ENCODE measurements at places on chromosomes 2 and 18.

GRCh38 chr2:136334967-136335366 lies 217.0 kb upstream of the CXCR4 start:
- DNase-seq = no peak

DNA sequence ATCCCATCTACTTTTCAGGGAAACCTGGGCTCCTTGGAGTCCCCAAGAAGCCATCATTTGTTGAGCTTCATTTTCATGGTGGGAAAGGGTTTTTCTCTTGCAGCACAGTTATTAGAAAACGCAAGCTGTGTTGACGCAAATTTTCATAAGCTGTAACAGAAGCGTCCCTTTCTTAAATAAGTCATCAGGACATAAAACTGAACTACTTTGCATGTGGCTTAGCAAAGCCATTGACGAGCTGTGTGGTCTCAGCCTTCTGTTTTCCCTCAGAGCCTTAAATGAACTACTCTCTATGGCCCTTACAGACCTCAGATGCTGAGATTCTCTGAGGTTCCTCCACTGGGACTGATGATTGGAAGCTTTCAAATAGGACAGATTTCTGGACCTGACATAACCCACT lies 85.1 kb downstream of the ARL4C start:
- DNase-seq = no peak

GRCh38 chr2:134679745-134680144 lies 39.1 kb downstream of the TMEM163 start:
- DNase-seq = no peak

DNA sequence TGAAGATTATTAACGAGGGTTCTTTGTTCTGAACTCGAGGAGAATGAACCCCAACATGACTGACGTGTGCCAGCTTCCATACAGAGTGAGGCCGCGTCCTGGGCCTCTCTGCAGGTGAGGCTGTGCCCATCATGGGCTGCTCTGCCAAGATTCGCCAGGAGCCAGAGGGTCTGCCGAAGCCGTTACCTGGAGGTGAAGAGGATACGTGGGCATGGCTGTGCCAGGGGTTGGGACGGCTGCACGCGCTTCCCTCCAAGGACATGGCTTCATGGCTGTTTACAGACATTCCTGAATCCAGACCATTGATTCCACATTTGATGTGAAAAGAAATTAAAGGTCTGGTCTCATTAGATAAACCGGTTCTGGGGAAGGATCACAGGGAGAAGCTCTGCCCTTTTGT lies 211.4 kb upstream of the SALL3 start:
- DNase-seq = no peak

GRCh38 chr2:132255714-132256113 lies 94.0 kb upstream of the ANKRD30BL start:
- DNase-seq = no peak

- DNase-seq = no peak
Observed at GRCh38 chr2:23456396-23456795, 71.4 kb downstream of the KLHL29 start.

DNA sequence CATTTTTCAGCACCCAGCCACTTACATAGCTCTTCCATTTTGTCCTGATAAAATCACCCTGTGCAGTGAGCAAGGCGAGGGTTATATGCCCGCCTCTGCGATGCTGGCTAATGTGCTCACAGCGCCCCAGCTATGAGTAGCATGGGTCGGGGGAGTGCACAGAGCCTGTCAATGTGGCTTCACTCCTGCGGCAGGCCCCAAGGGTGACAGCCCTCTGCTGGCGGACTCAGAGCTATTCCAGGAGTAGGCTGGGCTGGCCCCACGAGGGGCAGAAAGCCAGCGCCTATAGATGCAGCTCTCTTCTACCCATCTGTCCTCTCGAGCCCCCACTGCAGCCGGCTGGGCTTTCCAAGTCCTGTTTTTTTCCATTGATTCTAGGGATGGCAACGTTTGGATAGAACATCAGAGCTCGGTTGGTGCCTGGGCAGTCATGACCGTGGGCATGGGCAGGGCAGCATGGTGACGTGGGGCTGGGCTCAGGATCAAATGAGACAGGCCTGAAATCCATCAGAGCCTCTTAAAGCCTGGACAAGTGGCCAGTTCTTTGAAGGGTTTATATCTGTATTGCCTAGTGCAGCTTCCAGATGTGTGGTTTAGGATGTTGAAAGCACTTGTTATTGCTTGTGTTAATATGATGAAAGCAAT lies 134.7 kb downstream of the MCFD2 start:
- DNase-seq = no peak

- peak; percentile 48 for DNase-seq
Observed at GRCh38 chr2:191676790-191677645, 918 bp upstream of the NABP1 start.

DNA sequence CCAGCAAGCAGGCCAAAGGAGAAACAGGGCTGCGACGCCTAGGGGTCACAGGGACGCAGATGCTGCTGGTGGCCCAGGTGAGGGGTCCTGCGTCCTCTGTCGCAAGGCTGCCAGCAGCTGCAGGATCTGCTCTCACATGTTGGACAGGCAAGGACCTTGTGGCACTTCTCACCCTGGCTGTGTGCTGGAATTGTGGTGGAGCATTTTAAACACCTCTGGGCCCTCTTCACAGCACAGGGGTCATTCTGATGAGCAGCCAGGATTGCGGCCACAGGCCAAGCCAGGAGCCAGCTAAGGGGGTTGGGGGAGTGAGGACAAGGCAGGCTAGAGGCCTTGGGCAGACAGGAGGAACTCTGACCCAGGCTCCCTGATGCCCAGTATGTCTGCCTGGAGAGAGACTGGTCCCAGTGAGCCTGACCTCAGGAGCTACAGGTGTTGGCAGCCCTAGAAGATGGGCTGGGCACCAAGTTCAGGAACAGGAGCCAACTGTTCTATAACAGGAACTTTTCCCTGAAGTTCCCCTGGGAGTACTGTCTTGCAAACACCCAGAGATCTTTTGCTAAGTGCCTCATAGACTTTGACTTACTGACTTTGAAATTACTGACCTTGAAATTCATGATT lies 40.2 kb downstream of the EFR3B start:
- DNase-seq = no peak

DNA sequence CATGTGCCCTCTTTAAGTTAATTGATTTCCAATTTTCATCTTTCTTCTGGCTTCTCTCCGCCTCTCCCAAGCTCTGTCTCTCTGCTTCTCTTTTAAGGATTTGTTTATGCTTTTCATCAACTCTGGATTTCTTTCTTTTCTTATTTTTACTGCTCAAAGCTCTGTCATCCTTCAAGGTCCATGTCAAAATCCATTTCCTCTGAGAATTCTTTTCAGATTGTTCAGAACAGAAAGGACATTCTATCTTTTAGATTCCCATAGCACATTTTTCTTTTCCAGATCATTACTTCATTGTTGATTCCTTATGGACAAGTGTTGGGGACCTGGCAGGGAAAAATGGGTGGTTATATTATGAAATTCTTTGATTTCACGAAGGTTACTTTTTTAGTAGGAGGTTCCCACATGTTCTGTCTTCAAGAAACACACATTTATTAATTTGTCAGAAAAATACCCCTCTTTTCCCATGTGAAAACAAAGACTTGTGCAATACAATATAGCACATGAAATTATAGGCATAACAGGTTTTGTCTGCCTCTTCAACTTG lies 12.3 kb downstream of the PMAIP1 start:
- DNase-seq = no peak

- no peak for DNase-seq
Observed at GRCh38 chr18:13551841-13552733, 174.3 kb downstream of the FAM210A start.

- no peak for DNase-seq
Observed at GRCh38 chr2:29061176-29061575, 13.1 kb downstream of the PCARE start.

GRCh38 chr2:179650420-179650819 lies 211.0 kb downstream of the ZNF385B start:
- DNase-seq = no peak

DNA sequence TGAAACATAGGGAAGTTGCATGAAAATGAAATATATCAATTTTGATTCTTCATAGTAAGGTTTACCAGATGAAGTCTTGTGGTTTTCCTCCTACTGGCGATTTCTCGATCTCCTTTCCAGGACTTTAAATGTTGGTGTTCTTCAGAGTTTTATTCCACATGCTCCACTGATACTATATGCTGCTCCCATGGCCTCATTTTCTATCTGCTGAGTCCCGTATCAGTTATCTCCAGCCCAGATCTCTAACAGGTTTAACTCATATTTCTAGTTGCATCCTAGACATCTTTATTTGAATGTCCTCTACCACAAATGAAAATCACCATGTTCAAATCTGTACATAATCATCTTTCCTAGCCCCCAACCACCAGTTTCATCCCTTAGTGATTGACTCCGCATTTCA lies 71.8 kb downstream of the COX7A2L start:
- no peak for DNase-seq

GRCh38 chr2:15943378-15944280 lies 3.3 kb downstream of the MYCN start:
- peak; percentile 64 for DNase-seq

DNA sequence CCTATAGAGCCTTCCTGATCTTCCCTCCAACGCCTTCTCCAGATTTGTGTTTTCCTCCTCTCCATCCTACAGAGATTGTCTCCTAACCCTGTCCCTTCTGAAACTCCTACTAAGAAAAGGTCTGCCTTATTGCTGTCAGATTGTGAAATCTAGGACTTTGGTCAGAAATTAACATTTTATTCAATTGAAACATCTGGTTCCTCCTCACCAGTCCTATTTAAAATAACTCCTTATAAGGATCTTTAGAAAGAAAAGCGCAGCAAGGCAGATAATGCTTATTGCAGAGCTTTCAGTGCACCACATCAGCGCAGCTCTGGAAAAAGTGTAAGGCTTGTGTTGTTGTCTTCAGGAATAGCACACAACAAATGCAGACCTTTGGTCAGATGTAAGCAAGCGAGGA lies 477.8 kb upstream of the CHST9 start:
- DNase-seq = no peak

GRCh38 chr2:161901460-161901859 lies 172.6 kb downstream of the DPP4 start:
- no peak for DNase-seq

DNA sequence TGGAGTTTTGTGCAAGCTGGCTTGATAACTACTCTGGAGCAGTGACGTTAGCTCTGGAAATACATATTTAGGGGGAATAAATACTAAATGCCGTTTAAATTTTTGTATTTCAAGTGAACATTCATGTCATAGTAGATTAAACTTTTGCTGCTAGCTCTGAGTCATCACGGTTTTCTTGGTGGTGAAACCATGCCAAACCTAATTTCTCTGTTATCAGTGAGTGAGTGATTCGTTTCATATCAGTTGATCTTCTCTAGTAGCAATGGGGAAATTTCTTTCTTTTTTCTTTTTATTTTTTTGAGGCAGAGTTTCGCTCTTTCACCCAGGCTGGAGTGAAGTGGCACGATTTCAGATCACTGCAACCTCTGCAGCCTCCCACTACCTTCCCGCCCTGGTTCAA lies 211.1 kb downstream of the PTPRM start:
- no peak for DNase-seq

DNA sequence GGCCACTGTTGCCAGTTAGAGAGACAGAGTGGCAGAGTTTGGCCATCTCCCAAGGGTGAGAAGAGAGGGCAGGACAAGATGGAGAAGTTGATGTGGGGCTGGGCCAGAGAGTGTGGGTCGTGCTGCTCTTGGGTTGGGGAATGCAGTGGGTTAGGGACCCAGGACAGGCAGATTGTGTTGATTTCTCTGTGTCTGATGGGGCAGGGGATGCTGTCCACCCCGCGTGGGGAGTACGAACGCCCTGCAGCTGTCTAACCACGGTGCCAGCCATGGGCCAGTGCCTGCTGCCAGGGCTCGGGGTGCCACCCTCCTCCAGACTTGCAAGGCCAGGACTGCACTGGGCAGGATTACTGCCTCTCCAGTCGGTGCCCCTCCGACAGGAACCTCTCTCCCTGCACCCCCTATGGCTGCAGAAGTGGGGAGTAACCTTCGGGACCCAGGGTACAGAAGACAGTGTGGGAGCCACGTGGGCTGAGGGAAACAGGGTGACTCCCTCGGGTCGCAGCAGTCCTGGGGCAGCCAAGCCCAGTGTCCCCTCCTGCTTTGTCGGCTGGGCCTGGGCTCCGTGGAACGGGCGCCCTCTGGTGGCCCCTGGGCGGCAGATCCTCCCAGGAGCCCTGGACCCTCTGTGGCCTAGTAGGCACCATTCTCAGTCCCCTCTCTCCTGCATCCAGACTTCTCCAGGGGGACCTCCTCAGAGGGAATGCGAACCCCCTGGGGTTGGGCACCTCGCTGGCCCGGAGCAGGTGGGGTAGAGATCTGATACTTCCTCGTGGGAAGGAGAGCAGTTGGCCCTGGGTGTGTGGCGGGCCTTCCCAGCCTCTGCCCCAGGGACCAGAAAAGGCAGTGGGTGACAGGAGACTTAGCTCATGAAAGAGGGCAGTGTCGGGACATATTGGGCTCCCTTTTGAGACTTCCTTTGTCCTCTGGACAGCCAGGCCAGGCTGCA lies 2.7 kb downstream of the GPC1 start:
- peak; percentile 85 for DNase-seq

DNA sequence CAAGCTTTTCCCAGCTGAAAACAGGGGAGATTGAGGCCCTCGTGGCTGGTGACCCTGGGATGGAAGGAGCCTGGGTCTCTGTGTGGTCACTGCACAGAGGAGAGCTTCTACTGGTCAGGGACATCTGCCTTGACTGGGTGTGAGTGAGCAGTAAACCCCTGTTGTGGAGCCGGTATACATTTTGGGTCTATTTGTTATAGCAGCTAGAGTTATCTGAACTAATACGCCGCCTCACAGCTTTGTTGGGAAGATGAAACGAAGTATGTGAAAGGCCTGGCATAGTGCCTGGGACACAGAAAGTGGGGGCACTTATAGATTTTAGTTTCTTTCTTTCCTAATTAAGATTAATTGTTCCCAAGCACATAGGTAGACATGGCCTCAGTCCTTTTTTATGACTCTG lies 72.2 kb upstream of the HPCAL1 start:
- no peak for DNase-seq

DNA sequence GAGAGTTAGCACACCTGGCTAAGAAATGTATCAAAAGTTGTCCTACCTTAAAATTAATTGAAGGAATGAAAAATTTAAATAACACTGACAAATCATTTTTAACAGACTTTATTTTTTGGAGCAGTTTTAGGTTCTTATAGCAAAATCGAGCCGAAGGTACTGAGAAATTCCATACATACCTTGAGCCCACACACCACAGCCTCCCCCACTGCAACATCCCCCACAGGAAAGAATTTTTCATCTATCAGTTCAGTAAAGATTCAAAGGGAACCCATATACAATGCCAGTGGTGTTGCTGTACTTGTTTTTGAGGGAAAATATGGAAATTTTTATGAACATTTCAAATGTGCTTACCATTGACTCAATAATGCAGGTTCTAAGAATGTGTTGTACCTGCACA lies 169.8 kb upstream of the HS6ST1 start:
- DNase-seq = peak; percentile 38

GRCh38 chr2:207128867-207129266 lies 36.9 kb downstream of the KLF7 start:
- no peak for DNase-seq

GRCh38 chr18:37385846-37386778 lies 179.5 kb downstream of the CELF4 start:
- peak; percentile 11 for DNase-seq

DNA sequence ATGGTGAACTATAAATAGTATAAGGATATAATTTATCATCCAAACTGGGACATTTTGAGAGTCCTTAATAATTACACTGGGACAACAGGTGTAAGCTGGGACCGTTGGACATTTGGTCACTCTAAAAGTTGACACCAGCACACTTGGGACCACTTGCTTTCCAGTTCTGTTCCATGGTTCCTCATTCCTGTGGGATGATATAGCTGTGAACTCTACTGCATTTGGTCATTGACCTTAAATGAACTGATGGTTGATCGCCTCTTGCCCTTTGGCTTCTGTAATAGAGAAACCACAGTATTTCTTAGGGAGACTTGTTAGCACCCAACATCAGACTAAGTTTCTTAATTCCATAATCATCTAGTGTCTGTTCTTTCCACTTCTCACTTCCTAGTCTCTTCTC lies 46.7 kb downstream of the EML6 start:
- DNase-seq = no peak
